Activated T-helper 1 cell treated with Interleukin-2 at 50 U/mL for 16 hours (primary cell): ENCODE measurements at places on chromosomes 1 and 21.

DNA sequence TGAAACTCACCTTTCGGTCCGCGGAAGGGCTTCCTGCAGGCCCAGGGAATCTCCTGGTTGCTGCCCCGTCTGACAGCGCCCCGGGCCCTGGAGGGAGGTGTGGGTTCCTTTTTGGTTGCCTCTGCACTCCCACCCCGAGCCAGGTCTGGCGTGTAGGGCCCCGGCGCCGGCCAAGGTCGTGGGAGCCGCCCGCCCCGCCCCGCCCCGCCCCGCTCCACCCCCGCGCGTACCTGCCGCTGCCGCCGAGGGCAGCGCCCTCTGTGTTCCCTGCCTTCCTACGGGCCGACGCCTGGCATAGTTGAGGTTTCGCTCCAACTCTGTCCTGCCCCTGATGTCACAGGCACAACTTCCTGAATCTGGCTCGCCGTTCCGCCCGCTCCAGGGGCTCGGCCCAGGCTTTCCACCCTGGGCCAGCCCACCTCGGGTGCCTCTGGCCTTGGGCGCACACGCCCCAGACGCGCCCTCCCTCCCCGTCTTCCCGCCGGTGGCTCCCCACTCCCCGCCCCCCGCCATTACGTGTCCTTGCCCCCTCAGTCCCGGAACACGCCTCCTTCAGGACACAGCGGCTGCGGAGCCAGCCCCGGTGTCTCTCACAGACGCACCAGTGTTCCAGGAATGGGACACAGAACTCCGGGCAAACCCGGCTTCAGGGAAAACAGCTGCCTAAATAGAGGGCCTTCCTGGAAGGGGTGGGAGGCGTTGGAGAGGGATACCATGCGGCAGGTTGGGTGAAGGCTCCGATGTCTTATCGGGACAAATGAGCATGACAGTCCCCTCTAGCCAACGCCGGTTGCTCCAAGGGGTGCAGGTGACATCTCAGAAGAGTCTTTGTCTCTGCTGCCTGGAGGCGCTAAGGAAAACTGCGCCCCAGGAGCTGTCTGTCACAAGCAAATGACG is at the start of gene KIAA0040:
KIAA0040 (minus strand) TSS at position 147 of the 897 bp plus-strand sequence. CDS start 31,763 bp downstream, outside the sequence.
- peak; percentile 43 for DNase-seq

DNA sequence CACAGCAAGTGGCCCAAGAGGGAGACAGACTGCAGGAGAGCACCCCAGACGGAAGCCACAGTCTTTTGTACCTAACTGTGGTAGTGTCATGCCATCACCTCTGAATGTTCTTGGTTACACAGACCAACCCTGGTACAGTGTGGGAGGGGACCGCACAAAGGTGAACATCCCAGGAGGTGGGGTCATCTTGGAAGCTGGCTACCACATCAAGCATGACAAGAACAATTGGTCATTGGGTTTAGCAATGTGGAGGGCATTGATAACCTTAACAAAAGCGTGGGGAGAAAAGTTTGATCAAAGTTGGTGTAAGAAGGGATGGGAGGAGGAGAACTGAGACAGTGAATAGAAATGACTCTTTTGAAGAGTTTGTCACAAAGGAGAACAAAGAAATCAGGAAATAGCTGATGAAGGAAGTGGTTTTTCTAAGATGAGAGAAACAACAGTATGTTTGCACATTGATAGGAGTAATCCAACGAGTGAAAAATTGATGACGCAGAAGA is 87.1 kb upstream of the CACNA1E start:
- peak; percentile 28 for DNase-seq

DNA sequence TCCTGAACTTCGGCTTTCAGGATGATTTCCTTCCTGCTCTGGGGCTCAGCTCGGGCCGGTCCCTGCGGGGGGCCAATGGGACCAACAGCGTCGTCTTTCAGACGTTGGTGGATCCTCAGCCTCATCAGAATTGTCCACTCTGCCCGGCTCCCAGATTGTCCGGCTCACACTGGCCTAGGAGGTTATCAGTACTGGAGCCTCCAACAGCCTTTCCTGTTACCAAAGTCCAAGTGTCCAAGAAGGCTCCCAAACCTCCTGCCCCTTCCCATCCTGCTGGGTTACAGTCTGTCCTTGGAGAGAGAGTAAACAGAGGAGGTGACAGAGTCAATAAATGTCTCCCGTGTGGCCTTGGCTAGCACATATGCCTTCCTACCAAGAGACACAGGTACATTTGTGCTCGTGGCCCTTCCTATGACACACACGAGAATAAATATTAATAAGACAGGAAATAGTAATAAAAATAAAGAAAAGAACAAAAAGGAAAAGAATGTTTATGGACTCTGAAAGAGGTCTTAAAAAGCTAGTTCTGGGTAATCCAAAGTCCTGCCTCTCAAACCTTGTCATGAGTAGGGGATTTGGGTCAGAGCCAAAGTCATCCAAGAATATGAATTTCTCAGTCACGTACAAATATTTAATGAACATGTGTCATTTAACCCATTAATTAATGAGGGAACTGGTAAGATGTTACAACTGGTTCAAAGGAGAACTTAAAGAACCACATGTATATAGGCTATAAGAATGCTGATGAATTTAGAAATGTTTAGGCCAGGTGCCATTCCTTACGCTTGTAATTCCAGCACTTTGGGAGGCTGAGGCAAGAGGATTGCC is 80.8 kb upstream of the SLC2A1 start:
- no peak for DNase-seq

DNA sequence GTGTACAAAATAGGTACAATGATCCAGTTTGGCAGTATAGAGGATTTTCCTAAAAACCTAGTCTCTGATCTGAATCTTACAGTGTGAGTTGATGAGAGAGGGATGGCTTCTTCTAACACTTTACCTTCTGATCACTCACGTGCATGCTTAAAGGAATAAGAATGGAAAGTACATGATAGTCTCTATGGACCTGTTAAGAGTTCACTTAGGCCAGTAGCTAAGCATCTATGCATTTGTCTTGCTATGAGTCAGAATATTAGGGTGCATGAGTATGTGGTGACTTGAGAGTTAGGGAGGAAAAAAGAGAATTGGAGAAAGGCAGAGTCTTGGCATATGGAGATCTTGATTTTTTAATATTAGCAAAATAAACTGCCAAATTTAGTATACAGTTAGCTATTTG is 206.3 kb downstream of the COL11A1 start:
- DNase-seq, result no peak

DNA sequence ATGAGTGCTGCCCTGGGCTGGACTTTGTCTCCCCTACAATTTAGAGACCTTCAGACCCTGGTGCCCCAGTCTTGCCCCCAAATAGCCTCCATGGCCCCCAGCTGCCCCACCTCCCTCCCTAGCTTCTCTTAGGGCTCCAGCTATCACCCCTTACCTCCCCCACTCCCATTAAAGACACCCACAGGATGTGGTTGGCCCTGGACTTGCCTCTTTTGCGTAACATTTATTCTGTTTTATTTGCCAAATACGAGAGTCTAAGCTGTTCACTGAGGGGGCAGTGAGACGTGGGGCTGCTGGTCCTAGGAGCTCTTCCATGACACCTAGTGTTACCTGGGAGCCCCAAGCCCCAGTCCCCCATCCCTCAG is 4.5 kb downstream of the ZC3H12A start:
- no peak for DNase-seq

DNA sequence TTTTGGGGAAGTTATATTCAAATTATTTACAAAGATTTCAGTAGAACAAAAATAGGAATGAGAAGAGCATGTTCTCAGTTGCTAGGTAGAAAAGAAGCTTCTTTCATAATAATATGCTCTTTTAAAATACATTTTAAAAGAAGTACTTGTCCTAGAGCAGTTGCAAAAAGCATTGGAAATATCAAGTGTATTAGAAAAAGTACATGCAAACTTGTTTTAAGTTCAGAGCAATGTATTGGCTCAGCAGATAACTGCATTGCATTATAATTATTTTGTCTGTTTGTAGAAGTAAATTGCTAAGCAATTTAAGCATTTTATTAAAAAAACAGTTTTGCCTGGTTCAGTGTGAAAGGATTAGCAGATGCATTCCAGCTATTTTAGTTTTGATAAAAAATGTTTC is 806.4 kb downstream of the USP25 start:
- no peak for DNase-seq

DNA sequence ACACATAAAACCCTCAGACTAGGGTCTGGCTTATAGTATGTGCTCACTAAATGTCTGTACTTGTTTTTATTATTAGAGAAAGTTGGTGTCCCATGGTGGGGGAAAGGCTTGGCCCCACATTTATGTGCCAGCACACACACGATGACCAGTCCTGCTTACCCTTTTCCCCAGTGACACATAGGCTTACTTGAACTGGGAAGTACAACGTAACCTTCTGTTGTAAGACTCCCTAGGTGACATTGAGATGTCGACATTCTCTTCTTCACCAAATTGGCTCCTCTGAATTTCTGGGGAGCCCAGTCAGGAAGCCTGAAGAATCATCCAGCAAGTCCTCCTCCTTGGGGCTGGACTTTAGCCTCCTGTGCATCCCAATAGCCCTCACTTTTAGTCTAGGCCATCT is 1.7 kb upstream of the MECR start:
- no peak for DNase-seq

DNA sequence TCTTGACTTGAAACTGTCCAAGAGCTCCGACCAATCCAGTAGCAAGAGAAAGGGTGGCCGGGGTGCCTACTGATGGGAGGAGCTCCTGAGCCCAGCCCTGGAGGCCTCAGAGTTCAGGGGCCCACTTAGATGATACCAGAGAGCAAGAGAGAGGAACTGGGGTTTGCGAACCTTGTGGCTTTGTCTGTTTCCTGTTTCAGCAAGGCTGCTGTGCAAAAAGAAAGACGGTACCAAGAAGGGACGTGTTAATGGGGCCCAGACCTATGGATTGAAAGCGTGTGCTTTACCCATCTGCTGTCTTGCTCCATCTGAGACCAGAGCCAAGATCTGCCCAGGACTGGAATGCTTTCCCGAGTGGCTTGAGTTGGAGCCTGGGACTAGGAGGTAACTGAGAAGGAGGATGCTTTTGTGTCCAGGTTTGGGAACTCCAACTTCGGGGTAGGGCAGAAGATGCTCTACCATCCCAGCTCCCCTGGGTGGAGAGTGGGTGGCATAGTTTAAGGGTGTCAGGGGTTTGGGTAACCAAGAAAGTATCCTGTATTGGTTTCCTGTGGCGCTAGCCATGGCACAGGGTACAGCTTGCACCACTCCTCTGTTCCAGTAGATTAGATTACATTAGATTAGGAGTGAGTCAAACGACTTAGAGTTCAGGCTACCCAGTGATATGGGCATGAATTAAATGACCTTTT is at the start of gene TRAF3IP3:
TRAF3IP3 (plus strand) TSS at position 128 of the 689 bp plus-strand sequence. CDS start 3,987 bp downstream, outside the sequence.
- DNase-seq, result peak; percentile 65

DNA sequence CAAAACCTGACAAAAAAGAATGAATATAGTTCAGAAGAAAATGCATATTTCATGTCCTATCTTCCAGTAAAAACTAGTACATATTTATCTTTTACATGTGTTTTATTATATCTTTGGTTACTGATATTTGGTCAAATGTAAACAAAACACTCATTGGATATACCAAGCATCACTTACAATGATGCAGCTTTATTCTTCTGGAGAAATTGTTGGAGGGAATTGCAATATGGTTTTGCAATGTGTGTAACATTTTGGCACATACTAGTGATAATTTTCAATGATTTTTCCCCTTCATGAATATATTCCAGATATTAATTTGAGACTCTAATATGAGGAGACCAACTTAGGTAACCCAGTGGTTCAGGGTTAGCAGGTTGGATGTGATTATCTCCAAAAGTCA is 146.1 kb downstream of the ZC3H11B start:
- DNase-seq, result no peak

DNA sequence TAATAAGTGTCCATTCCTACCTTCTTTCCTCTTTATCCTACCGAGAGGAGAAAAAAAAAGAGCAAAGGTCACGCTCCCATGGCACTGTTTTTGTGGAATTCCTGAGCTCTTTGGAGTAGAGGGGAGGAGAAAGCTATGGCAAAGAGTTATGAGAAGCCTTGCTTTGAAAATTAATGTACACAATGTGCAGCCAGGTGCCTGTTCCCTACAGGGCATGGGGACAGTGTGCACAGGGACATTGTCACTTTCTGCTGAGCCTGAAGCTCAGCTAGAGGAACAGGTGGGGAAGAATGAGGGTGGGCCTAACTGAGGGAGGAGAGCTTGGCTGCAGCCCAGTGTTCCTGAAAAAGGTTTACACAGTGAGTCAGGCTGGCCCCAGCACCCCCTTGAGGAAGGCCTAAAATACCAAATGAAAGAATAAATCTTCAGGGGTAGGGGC is 66.1 kb downstream of the PLXNA2 start:
- DNase-seq, result no peak

- no peak for DNase-seq
These were observed 1.4 kb downstream of the TTC39A start for GRCh38 chr1:51328926-51329325.

DNA sequence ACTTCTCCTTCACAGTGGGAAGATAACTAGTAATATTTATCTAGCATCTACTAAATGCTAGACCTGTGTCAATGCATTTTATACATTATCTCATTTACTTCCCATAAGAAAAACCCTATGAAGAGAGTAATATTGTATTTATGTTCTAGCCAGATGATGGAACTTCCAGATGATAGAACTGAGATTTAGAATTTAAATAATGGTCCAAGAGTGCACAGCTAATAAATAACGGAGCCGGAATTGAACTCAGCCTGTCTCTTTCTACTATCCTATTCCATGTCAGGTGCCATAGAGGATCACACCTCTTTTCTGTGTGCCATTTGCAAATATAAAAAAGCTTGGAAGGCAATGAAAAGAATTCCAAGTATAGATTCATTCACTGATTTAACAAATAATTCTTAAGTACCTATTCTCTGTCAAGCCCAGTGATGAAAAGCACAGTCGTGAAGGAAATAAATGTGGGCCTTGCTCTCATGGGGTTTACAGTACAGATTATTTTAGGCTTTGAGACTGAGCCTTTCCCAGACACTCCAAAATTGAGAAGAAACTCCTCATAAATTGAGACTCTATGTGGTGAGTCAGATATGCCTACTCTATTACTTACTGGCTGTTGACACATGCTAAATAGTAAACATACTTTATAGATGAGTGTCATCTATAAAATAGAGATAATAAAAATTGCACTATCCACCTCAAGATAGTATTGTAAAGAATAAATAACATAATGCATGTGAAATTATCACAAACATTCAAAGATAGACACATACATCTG is 378.0 kb upstream of the PRMT6 start:
- DNase-seq, result no peak

DNA sequence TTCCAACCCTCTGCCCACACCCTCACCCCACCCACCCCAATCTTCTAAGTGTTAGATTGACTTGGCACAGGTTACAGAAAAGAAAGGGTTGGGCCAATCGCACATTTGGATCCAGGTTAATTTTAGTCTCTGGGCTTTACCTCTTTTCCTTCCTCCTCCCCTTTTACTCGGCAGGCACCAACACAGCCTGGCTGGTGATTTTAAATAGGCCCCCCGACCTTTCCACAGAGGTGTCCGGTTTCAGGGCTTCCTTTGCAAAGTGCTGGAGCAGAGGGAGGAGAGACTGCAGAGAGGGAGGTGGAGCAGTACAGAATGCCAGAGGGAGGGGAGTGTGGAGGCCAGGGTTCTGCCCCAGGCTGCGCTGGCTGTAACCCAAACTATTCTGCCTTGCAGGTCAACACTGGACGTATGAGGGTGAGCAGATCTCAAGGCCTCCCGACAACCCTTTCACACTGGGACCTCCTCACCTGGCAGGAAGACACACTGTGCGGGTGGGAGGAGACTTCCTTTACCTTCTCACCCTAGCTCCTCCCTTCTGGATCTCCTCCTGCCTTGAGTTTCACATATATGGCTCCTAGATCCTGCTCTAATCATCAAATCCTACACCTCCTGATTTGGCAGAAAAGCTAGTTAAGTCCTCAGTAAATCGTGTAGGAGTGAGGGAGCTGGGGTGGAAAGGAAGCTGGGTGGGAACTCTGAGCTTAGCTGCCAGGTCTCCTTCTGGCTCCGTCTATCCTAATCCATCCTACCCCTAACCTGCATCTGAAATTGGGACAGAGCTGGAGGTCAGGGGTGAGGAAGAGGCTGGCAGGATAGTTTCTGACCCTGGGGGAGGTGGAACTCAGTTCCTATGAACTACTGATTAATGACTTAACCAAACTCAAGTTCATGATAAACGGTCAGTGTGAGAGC is 2.4 kb downstream of the CA14 start:
- DNase-seq, result no peak
